Choroid plexus epithelial cell (primary cell): ENCODE measurements at places on chromosomes 13 and 19.

GRCh38 chr19:41753936-41754529 lies 1.3 kb upstream of the CEACAM6 start:
- peak; percentile 43 for DNase-seq

GRCh38 chr13:25136880-25137787 lies 35.0 kb downstream of the AMER2 start:
- no peak for DNase-seq

GRCh38 chr13:36000028-36000427 lies 131.2 kb downstream of the DCLK1 start:
- no peak for DNase-seq

DNA sequence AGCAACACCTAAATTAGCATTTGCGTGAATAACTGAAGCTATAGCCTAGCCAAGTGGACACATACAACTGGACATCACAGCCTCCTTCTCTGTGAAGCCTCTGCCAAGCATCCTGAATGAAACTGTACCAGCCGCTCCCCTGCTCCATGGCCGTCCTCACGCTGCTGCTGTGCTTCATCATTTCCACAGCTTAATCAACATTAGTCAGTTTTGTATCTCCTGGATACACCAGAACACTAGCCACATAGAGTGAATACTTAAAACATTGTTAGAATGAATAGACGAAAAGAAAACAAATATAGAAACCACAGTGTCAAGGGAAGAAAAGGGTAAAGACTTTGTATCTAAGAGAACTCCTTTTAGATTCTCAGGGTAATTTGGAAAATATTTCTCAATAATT lies 1526.9 kb downstream of the EFNB2 start:
- DNase-seq = peak; percentile 56

- DNase-seq = no peak
Observed at GRCh38 chr13:75829830-75830229, 193.7 kb downstream of the LMO7 start.

DNA sequence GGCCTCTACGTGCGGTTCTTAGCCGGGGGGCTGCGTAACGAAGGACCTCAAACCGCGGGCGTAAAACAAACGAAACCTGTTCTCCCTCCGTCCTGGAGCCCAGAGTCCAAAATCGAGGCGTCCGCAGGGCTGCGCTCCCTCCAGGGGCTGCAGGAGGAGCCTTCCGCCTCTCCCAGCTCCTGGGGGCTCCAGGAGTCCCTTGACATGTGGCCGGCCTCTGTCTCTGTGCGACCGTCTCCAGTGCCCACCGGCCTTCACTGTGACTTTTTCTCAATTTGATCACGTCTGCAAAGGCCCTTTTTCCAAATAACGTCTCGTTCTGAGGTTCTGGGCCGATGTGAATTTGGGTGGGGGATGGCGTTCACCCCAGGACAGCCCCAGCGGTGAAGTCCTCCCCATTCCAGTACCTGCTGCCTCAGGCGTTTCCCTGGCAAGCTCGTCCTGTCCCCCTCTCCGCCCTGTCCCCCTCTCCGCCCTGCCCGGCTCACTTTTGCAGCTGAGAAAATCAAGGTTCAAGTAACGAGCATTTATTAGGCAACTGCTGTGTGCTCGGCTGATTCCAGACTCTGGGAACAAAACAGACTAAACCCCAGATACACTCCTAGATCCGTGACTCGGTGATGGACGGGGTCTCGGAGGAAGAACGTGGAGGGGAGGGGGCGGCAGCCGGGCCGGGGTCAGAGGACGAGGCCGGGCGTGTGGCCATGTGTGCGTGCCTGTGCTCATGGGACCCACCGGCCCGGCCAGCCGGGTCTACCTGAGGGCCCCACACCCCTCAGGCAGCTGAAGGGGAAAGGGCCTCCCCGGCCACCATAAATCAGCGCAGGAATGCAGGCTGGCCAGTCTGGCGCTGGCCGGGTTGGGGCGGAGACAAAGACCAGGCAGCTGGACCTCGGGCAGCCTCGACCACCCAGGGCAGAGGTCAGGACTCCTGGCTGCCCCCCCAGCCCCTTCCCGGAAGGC lies 28.1 kb upstream of the WDR18 start:
- DNase-seq = no peak

DNA sequence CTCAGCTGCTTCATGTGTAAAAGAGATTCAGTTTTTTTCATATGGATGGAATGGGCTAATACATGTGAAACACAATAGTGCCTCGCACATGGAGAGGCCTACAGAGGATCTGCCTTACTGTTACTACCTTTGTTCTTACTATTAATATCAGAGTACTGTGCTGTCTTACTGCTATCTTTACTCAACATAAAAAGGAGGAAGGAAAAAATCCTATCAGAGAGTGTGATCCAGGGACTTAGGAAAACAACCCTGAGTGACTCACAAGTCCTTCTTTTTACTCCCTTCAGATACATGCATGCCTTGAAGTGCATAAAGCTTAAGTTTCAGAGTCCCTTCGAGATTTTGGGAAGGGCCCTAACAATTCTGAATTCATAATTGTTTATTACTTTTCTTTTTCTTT lies 136.8 kb downstream of the TBC1D4 start:
- peak; percentile 47 for DNase-seq

DNA sequence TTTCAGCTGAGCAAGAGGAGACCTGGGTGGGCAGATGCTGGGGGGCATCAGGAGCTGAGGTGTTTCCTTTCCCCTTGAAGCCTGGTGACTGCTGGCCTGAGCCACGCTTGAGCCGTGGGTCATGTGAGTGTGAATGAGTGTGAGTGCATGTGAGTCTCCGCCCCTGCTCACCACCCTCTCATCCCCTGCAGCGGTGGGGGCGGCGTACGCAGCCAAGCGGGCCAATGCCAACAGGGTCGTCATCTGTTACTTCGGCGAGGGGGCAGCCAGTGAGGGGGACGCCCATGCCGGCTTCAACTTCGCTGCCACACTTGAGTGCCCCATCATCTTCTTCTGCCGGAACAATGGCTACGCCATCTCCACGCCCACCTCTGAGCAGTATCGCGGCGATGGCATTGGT lies 5.2 kb downstream of the B3GNT8 start:
- DNase-seq = no peak

- DNase-seq = no peak
Observed at GRCh38 chr13:37067874-37068273, 8.4 kb upstream of the SUPT20H start.

DNA sequence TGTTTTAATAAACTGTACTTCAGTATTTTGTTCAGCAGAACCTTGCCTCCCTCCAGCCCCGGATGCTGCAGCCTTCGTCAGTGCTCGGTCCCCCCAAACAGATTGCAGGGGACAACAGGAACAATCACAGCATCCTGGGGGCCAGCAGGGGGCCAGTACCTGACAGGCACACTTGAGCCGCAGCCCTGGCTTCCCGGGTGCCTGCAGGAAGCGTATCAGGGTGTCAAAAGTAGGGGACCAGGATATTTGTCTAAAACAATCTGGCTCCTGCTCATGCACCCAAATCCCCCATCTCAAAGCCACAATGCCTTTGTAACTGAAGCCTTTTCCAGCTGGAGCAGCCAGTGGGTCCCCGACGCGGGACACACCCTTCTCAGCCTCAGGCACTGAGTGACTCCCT lies 167.5 kb upstream of the TSHZ3 start:
- DNase-seq = no peak

- no peak for DNase-seq
Observed at GRCh38 chr19:15212711-15213110, 11.9 kb upstream of the NOTCH3 start.

DNA sequence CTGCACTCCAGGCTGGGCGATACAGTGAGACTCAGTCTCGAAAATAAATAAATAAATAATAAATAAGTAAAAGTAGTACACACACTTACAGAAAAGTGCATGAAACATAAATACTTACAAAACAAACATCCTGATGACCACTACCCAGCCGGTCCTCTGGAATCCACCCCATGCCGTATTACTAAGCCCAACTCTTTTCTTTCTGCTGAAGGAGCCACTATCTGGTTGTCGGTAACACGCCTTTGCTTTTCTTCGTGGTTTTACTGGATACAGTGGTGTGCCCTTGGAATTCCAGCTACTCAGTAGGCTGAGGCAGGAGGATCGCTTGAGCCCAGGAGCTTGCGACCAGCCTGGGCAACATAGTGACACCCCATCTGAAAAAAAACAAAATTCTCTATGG lies 39.4 kb downstream of the CELF5 start:
- no peak for DNase-seq

GRCh38 chr19:1851654-1852580 lies 3.6 kb upstream of the REXO1 start:
- no peak for DNase-seq

- DNase-seq = peak; percentile 52
Observed at GRCh38 chr19:50384685-50385535, 763 bp downstream of the POLD1 start.

- no peak for DNase-seq
Observed at GRCh38 chr13:108267347-108267746, 2.2 kb upstream of the TNFSF13B start.

DNA sequence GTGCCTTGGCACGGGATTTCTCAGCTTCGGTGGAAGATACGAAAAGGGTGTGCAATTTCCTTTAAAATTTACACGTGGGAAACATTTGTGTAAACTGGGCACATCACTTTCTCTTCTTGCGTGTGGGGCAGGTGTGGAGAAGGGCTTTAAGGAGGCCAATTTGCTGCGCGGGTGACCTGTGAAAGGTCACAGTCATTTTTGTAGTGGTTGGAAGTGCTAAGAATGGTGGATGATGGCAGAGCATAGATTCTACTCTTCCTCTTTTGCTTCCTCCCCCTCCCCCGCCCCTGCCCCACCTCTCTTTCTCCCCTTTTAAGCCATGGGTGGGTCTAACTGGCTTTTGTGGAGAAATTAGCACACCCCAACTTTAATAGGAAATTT lies 7.2 kb downstream of the SLITRK5 start:
- no peak for DNase-seq

- no peak for DNase-seq
Observed at GRCh38 chr13:113061796-113062425, 43.7 kb upstream of the F7 start.

GRCh38 chr13:66543780-66544179 lies 686.4 kb downstream of the PCDH9 start:
- DNase-seq = no peak

GRCh38 chr13:73521290-73521624 lies 462.5 kb downstream of the KLF5 start:
- DNase-seq = no peak

- DNase-seq = no peak
Observed at GRCh38 chr19:33032218-33032781, 32.4 kb downstream of the RHPN2 start.

- DNase-seq = peak; percentile 12
Observed at GRCh38 chr13:73715911-73716510, 418.2 kb downstream of the KLF12 start.

DNA sequence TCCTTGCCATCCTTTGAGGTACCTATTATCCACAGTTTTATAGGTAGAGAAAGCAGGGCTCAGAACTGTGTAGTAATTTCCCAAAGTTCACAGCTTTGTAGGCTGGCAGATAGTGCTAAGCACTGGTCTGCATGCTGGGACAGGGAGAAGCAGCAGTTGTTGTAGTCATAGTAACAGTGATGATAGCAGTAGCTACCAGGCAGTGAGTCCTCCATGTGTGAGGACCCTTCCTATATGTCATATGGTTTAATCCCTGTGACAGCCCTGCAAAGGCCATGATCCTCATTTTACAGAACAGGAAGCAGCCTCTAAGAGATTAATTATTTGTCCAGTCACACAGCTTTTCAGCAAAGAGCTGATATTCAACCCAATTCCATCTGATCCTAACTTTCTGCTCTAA lies 21.0 kb downstream of the SERP2 start:
- no peak for DNase-seq

GRCh38 chr19:47448360-47448727 lies 23.3 kb downstream of the SLC8A2 start:
- no peak for DNase-seq

DNA sequence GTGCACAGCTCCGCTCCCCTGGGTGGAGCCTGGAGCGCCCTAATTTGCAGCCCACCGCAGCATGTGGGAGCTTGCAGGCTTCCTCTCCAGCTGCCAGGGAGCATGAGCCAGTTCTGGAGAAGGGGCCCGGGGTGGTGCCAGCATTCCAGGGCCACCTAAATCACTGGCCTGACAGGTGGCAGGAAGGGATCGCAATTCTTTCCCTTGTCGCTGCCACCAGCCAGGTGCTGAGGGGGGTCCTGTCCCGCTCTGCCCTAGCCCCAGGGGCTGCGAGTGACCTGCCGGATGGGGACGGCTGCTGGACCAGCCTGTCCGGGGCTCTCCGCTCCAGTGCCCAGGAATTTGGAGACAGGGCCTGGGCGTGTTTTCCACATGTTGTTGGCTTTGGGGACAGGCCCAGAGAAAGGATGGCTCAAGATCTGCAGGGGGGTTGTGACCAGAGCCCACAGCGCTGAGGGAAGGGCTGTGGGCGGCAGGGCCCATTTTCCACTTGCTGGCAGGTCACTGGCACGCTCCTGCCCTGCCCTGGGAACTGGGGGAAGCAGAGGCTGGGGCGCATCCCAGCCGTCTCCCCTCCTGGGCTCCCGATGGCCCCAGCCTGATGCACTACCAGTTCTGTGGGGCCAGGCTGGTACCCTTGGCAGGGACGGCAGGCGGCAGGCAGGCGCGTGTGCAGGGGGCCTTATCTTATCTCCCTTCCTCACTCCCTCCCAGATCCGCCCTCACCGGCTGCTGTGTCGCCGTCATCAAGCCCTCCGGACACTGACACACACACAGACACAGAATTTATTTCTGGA lies 9.5 kb downstream of the NDUFA11 start:
- DNase-seq = no peak

DNA sequence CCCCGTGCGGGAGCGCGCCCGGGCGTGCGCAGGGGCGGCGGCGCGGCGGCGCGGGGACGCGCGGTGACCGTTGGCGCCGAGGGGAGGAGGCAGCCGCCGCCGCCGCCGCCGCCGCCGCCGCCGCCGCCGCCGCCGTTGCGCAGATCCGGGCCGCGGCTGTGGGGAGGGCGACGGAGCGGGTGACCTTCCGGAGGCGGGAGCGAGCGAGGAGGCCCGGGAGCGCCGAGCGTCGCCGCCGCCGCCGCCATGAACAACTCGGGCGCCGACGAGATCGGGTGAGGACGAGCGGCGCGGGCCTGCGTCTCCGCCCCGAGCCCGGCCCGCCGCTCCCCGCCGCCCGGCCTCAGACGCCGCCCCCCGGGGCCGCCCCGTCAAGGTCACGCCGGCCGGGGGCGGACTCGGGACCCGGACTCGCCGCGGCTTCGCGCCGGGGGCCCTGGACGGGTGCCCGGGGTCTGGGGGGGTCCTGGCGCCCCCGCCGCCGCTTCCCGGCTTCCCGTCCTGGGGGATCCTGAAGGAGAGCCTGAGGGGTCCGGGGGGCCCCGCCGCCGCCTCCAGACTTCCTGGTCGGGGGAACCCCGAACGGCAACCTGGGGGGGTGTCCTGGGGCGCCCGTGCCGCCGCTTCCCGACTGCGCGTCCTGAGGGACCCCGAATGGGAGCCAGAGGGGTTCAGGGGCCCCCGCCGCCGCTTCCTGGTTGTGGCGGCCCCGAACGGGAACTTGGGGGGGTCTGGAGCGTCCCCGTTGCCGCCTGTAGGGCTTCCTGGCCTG lies at the start of gene DAZAP1:
Gene DAZAP1, plus strand, starts transcription at position 59 of the 772 bp plus-strand sequence. Its CDS starts 188 bp downstream, at position 247.
- DNase-seq = no peak

DNA sequence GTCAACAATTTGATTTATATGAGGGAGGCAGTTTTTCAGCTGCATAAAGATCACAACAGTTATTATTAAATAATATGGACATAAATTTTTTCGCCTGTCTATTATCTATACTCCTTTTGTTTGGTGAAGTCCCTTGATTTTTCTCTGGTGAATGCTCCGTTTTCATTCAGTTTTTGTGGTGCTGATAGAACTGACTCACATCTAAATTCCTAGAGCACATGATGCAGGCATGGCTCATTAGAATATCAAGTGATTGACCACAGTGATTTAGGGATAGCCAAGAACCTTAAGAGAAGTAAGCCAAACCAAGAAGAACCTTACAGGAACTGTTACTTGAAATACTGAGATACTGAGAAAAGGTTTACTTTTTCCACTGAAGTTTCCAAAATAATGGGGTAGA lies 208.9 kb downstream of the PRR20E start:
- DNase-seq = no peak
